Right kidney (tissue), 9 donors: ENCODE measurements at places on chromosomes 4 and X.

GRCh38 chr4:142413485-142413884 lies 432.6 kb downstream of the INPP4B start:
- DNase-seq = no peak

- no peak for DNase-seq
Observed at GRCh38 chr4:71262161-71262560, 76.7 kb upstream of the SLC4A4 start.

GRCh38 chr4:7632971-7633370 lies 198.2 kb upstream of the PSAPL1 start:
- no peak for DNase-seq

DNA sequence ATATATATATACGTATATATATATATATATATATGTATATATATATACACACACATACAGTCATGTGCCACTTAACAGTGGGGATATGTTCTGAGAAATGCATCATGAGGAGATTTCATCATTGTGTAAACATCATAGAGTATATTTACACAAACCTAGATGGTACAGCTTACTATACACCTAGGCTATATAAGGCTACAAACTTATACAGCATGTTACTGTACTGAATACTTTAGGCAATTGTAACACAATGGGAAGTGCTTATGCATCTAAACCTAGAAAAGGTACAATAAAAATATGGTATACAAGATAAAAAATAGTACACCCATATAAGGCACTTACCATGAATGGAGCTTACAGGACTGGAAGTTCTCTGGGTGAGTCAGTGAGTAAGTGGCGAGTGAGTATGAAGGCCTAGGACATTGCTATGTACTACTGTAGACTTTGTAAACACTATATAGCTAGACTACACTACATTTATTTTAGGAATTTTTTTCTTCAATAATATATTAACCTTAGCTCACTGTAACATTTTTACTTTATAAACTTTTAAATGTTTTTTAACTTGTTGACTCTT lies 13.2 kb upstream of the CCSER1 start:
- no peak for DNase-seq
